NCI-H82 (cell line): ENCODE measurements at places on chromosomes 5 and 9.
A peak's percentile ranks its signal among the peaks of the same experiment; 100 is the strongest.

GRCh38 chr5:10663489-10664179, 97.4 kb downstream of the DAP start:
- DNase-seq = no peak

DNA sequence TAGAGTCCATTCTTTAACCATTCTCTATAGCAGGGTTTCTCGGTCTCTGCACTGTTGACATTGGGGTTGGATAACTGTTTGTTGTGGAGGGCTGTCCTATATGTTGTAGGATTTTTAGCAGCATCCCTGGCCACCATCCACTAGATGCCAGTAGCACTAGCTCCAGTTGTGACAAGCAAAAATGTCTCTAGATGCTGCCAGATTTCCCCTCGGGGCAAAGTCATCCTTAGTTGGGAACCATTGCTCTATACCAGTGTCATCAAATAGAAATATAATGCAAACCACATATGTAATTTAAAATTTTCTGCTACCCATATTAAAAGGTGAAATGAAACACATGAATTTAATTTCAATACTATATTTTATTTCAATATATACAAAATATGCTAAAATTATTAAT, 2.9 kb downstream of the TTC23L start:
- DNase-seq = no peak

DNA sequence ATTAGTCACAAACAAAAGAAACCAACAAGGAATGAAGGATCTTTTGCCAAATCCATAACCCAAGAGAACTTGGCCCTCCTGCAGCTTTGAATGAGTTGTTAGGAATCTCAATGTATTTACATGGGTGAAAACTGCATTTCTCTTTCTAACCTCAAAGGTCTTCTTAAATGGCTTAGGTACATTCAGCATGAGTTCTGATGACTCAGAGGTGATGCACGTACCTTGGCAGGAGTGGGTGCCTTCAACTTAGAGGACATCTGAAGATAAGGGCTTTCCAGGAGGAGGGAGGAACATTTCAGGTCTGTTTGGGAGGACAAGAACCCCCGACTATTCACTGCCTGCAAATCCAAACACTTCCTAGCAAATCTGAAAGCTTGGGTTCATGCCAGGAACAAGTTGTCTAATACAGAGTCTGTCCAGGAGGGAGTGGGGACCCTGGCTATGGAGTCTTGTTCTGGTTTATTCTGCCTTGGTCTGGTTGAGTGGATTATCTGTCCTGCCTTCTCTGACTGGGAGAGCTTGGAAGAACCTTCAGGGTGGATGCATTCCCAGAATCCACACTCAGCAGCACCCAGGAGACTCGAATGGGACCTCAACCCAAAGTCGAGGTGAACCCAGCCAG, 65.7 kb downstream of the IRX2 start:
- DNase-seq = no peak

DNA sequence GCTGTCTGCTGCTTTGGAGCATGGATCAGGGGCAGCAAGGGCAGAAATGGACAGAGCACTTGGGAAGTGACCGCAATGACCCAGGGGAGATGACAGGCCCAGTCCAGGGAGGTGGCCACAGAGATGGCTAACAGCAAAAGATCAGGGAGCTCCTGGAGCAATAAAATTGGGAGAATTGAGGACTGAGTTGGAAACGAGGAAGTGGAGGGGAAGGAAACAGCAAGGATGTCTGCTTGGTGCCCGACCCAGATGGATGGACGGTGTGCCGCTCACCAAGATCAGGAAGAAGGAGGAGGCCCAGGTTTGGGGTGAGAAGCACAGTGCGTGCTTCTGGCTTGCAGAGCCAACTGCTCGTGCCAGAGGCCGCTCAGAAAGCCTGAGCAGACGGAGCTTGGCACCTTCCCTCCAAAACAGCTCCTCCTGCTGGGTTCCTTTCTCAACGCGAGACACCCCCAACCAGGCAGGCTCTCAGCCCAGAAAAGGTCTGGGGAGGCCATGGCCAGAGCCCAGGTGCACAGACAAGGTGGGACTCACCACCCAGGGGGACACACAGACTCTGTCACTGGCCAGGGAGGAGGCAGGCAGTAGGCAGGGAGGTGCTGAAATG, 1.7 kb upstream of the SLC34A1 start:
- DNase-seq = peak; percentile 29

DNA sequence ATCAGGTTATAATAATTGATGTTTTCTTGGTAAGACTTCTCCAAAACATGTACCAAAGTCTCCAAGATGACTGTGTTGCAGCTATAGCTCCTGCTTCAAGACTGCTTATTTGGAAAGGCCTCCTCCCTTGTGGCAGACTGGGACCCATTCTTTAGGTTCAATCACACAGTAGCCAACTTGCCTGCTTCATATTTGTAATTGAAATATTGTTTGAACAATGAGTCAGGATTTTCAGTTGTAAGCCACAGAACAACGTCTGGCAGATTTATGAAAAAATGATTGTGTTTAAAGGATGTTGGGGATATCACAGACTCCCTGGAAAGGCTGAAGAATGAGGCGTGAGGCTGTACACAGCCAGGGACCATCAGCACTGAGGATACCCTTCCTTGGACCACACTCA, 458.9 kb downstream of the MED10 start:
- DNase-seq = no peak

- peak; percentile 14 for DNase-seq
Observed at GRCh38 chr9:99222416-99223270, 561 bp downstream of the SEC61B start.

GRCh38 chr9:113503131-113503541, 39.6 kb downstream of the RGS3 start:
- DNase-seq = no peak

DNA sequence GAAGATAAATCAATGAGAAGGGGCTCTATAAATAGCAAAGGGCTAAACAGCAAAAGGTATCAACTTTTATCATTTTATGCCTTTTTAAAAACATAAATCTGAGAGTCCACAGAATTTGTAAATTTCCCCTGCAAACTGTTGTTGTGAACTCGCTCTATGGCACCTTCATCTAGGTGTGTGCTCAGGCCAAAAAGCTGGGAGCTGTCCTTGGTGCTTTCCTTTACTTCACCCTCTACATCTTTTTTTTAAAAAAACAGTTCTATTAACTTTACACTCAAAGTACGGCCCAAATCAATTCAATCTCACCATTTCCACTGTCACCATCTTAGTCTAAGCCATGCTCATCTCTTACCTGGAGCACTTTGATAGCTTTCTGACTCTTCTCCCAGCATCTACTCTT, 108.2 kb upstream of the GPR151 start:
- no peak for DNase-seq

DNA sequence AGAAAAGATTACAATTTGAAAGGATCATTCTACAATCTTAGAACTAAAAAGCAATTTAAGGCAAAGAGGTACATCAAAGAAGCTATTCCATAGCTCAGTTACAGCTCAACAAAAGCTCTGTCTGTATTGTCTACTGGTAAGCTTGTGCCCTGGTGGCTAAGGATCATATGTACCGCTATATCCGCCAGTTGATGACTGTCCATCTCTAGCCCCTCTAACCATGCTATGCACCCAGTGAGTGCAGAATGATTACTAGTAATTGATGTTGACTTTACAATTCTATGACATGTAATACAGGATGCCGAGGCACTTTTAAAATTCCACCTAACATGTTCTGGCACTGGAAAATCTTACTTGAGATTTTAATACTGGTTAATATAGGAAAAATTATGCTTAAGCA, 13.1 kb downstream of the LOX start:
- DNase-seq = peak; percentile 21

DNA sequence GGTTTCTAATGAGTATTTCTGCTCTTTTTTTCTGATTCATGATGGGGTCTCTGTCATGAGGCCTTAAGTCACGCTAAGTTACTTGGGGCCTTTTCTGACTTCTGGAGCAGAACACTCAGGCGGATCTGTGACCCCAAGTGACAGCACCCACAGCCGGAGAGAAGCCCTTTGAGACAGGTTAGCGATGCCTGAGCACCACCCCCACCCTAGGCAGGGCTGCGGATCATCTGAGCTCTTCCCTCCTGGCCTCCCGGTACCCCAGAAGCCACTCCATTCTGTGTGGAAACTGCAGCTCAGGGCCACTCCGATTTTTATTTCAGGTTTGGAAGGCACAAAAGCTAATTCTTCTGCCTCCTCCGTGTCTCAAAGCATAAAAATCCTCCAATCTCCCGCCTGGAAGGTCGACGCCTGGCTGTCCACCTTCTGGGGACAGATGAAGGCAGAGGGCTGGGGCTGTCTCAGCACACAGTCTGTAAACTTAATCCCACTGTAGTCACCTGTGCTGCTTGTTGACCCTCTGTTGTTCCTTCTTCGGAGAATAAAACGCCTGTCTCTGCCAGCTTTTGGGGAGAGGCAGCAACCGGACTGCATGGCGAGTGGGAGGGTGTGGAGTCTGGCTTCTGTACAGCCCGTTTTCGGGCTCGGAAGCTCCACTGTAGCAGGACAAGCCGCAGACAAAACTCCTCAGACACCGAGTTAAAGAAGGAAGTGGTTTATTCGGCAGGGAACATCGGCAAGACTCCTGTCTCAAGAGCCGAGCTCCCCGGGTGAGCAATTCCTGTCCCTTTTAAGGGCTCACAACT, 88.8 kb downstream of the SPRY4 start:
- no peak for DNase-seq

GRCh38 chr5:149712439-149713147, 17.5 kb upstream of the PPARGC1B start:
- DNase-seq = no peak

DNA sequence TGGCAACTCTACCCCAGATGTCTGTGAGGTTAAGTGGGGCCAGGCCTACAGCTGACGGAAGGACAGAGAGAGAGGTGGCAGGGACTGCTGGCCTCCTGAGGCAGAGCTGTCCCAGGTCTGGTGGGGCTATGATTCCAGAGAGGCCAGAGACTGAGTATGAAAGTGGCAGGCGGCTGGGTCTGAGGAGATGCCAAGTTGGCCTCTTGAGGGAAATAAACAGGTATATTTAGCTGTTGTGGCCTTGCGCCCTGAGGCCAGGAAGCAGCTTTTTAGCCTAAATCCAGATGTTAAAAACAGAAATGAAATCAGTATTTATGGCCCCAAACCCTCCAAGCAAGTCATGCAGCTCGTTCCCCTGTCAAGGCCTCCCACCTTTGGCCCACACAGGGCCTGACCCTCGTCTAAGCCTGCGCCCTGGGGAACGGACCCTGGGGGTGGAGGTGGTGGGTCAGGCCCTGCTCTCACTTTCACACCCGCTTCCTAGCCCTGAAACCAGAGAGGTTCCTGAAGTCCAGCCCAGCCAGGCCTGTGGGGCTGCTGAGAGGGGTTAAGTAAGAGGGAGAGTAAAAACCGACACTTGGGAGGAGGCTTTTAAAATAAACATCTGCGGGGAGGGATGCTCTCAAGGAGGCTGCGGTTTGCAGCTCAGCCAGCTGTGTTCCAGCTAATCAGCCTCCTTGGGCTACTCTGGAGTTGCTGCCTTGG, 18.7 kb downstream of the PCDHGC5 start:
- no peak for DNase-seq
